Hepatocyte (in vitro differentiated cells): ENCODE measurements at places on chromosomes 11 and 22.
A peak's percentile ranks its signal among the peaks of the same experiment; 100 is the strongest.

DNA sequence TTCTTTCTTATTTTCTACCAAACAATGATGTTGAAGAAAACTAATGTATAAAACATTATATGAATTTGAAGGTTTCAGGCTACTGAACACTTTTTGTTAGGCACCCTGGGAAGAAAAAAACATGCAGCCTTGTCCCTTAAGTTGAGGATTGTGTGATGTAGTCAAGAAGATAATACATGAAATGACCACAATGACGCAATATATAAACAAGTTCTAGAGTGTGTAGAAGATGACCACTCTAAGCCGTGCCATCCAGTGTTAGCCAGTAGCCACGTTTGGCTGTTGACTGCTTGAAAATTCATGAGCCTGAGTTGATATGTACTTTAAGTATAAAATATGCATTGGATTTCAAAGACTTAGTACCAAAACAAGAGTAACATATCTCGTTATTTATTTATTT is 16.2 kb downstream of the SWAP70 start:
- DNase-seq, result no peak

GRCh38 chr11:30916764-30917163 is 330.6 kb upstream of the MPPED2 start:
- no peak for DNase-seq

DNA sequence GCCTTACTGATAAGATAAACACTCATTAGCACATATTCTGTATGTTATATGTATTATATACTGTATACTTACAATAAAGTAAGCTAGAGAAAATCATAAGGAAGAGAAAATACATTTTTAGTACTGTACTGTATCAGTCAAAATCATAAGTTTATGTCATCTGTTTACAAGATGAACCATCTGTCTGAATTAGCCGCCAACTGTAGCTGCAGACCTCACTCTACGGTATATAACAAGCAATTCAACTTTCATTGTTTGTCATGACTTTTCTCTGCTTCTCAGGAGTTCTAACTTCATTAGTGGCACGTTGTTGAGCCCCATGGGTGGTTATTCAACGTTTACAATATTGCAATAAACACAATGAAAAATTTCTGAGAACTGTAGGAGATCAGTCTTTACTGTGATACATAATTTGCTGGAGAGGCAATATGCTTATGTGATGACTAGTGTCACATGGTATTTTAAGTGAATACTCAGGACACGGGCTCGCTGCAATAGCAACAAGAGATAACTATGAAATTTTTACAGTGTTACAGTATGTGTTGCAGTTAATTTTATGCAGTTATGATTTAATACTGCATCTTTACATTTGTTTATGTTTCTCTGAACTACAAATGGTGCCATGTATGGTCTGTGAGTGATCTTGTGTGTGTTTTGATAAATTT is 132.2 kb upstream of the CTSC start:
- DNase-seq, result no peak

DNA sequence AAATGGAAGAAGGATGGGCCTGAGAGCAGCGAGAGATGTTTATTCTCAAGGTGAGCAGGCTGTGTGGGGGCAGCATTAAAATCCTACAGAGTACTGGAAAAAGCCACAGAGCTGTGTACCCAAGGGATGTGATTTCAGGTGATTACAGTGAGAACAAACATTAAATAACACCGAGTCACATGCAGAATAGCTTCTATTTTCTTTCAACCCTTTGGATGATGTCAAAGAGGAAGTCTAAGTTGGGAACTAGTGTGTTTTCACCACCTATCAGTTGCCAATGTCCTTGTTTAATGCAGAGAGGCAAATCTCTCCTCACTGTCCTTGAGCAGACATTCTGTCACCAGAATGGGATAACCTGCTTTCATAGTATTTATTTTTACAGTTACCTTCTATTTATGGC is 379.6 kb upstream of the NARS2 start:
- DNase-seq, result no peak

GRCh38 chr11:7246179-7246578 is 5.5 kb upstream of the SYT9 start:
- DNase-seq, result no peak

- DNase-seq, result no peak
Measured at GRCh38 chr11:75503531-75504099, 22.1 kb downstream of the GDPD5 start.

GRCh38 chr22:45830531-45831245 is 146.3 kb downstream of the WNT7B start:
- no peak for DNase-seq

GRCh38 chr11:64144587-64145472 is 21.1 kb downstream of the MACROD1 start:
- DNase-seq, result no peak

DNA sequence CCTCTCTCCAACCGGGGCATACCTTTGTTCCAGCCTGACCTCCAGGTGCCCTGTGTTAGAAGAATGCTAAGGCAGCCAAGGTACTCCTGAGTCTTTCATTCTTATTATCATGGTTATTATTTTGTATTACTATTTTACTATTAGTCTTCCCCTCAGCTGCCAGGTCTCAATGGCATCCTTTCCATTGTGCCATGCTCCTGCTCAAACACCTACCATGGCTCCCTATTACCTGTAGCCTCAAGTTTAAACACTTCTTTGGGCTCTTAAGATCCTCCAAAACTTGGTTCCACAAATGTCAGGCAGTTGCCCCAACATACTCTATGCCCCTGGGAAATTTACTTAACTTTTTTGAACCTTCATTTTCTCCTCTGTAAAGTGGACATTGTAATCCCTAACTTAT is 130.4 kb downstream of the CHST1 start:
- no peak for DNase-seq

DNA sequence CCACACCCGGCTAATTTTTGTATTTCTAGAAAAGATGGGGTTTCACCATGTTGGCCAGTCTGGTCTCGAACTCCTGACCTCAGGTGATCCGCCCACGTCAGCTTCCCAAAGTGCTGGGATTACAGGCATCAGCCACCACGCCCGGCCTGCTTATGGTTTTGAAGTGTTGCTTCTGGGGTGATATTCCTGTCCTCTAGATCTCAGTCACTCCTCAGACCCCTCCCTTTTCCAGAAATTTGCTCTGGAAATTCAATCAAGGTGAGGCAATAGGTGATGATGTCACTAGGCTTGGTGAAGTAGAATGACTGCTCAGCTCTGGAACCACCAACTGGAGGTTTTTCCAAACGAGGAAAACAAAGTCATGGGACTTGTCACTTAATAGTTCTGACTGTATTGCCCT is 36.6 kb upstream of the CREB3L1 start:
- DNase-seq, result no peak

- no peak for DNase-seq
Measured at GRCh38 chr11:59556917-59557348, 45.6 kb downstream of the OR4D9 start.

GRCh38 chr22:36068776-36069344 is 40.2 kb upstream of the RBFOX2 start:
- DNase-seq, result no peak

- no peak for DNase-seq
Measured at GRCh38 chr11:67378544-67378943, 5.1 kb upstream of the CLCF1 start.

GRCh38 chr11:132943706-132944568 is 588.4 kb downstream of the OPCML start:
- peak; percentile 26 for DNase-seq

- DNase-seq, result no peak
Measured at GRCh38 chr22:27377501-27378295, 423.9 kb downstream of the MN1 start.
